Right hindlimb (tissue), 1 donor: ENCODE measurements at places on chromosomes 13 and 19.

GRCh38 chr19:1102407-1103131 lies 1.2 kb upstream of the GPX4 start:
- no peak for DNase-seq

DNA sequence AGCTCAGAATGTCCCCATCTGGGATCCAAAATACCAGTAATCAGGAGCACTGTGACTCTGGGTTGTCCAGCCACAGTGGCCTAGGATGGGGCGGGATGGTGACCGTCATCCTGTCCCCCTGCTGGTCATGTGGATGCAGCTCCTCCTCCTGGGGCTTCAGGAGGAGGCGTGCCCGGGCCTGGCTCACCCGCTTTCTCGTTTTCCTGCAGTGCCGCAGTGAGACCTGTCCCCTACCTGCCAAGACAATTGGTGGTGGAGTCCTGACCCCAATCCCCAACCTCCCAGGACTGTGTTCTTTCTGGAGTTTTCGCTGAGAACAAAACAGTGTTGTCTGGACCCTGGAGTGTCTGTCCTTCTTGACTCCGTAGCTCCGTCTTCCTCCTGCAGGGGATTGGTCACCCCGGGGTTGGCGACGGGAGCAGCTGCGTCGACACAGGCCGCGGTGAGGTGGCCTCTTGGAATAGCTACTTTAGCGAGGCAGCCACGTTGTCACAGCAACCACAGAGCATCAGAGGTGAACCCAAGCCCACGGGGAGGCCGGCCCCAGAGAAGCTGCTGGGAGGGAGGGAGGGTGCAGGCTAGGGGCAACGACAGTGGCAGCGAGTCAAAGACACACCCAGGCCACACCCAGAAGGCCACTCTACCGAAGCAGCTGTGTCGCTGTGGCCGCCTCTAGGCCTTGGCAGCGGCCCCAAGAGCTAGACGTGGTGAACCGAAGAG lies 10.2 kb upstream of the EMC10 start:
- DNase-seq = peak; percentile 81

GRCh38 chr19:50264483-50265186 lies 61.2 kb downstream of the MYH14 start:
- no peak for DNase-seq

DNA sequence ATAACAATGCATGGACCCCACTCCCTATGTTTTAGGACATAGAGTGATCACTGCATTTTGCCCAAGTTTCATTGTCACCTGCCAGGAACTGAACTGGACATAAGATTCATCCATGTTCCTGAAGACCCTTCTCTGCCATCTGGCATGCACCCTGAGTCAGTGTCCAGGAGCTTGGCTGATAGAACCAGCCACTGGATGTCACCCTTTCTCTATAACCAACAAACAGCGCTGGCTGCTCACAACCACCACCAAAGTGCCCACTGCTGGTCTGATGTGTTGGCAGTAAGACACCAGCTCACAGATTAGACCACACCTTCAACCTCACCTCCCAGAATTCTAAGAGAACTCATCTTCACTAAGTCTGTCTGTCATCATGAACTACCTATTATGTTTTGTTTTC lies 333.4 kb downstream of the ITGBL1 start:
- no peak for DNase-seq

DNA sequence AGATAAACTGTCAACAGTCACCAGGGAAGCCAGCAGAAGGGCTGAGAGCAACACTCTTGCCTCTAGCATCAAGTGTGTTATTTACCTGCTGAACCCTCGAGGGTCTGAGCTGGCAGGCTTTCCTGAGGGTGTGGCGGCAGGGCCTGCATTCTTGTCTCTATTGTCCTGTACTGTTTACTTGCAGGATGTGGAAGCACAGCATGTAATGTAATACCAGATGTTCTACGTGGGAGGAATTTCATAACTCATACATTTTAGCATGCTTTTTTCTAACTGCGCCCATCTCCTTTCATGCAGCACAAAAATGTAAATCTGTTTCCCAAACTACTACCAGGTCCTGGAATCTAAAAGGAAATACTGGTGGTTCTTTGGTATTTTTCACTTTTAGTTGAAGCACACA lies 153.1 kb downstream of the RGCC start:
- DNase-seq = no peak

DNA sequence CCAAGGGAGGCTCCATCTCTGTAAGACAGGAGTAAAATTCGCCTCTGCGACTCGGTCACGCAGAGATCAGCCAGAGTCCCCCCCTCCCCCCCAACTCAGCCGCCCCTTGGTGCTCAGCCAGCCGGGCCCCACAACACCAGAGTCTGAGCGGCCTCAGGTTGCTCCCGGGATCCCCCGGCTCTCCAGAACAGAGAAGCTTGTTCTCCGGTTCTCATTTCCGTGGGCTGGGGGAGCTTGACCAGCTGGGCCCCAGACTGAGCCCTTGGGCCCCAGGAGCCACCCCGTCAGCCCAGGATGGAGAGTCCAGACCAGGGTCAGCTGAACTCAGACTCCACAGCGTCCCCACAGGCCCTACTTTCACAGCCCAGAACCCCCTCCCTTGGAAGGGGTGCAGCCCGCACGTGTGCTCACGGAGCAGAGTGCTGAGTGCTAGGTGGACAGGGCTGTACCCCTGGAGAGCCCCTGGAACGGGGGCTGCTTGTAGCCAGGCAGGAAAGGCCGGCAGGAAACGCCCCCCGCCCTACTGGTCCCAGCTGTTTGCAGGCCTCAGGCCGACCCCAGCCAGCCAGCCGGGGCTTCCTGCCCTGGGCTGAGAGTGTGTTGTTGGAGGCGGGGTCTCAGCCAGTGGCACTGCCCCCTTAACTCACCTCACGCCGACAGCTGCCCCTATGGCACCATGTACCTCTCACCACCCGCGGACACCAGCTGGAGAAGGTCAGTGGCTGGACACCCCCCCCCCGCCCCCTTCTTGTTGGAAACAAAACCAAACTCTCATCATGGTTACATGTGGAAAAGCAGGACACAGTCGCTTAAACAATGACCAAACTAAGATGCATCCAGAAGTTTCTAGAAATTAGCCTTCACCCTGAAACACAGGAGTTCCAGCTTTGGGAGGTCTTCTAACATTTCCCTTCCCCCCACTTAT lies 44.4 kb downstream of the COMP start:
- DNase-seq = peak; percentile 87

DNA sequence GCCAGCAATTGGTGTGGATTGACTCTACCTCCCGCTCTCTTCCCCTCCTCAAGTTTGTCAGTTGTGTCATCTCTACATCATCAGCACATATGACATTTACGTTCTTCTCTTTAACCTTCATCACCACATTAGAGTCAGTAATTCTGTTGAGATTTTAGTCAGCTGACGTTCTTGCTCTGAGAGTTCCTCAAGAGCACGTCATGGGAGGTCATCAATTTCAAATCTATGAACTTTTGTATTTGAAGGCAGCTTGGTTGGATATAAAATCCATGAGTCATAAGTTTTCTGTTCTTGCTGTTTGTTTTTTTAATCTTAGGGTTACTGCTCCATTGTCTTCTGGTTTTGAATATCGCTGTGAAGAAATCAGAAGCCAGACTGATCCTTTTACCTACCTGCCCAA lies 21.8 kb upstream of the ARGLU1 start:
- no peak for DNase-seq

- peak; percentile 61 for DNase-seq
These were observed 11.5 kb upstream of the CYP4F3 start for GRCh38 chr19:15629003-15629880.

- no peak for DNase-seq
These were observed 16.9 kb upstream of the CYP2S1 start for GRCh38 chr19:41175801-41176777.

DNA sequence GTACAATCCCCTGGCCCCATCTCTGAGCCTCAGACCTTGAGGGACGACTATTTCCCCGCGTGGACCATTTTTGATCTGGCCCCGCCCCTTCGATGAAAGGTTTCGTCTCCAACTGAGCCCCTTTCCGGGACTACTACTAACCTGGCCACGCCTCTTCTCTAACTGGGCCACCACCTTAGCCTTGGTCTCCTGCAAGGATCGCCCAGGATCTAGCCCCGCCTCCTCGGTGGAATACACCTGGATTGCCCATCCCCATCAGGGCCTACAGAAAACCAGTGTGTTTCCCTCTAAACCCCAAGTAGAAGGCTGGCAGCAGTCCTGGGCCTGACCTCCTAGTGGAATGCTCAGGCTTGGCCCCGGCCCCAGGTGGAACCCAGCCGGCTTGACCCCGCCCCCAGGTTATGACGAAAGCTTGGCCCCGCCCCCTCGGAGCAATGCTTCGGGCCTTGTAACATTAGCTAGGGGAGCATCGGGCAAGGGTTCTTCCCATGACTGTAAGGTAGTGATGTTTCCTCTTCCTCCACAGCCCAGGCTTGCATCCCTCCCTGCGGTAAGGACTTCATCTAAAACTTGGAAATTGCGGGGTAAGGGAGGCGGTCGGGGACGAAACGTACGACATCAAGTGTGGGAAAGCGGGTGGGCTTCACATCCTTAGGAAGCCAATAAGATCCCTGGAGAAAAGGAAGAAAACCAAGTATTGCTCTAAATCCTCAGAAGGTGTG lies 9.1 kb downstream of the SPACA6 start:
- DNase-seq = peak; percentile 84
